ENCODE measurements at places on chromosomes 16 and 17.

GRCh38 chr16:10929853-10930754, 12.2 kb downstream of the DEXI start:
- DNase-seq, result no peak

GRCh38 chr16:63223851-63224250, 1187.6 kb upstream of the CDH8 start:
- no peak for DNase-seq

- DNase-seq, result no peak
Observed at GRCh38 chr16:87178977-87179376, 138.2 kb downstream of the C16orf95 start.

DNA sequence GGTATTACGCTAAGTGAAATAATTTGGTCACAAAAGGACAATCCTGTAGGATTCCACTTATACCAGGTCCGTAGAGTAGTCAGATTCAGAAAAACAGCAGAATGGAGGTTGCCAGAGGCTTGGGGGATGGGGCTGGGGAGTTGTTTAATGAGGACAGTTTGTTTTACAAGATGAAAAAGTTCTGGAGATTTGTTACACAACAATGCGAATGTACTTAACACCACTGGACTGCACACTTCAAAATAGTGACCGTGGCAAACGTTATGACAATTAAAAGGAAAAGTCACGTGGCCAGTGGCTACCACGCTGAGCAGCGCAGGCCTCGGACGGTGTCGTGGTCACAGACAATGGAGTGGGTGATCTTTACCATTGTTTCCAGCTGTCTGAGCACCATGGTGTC, 338.1 kb downstream of the SEC14L1 start:
- no peak for DNase-seq

GRCh38 chr16:21264571-21265036, 13.5 kb downstream of the CRYM start:
- DNase-seq, result no peak

Data from activated T-cell treated with anti-CD3 and anti-CD28 coated beads, Interleukin-2, amount 50 U/mL, for 24 hours (primary cell).